ENCODE measurements at places on chromosomes 2 and 18. TPM values are rescaled to one million over a fixed set of nuclear protein-coding genes. Genes with fewer than 3 reads are reported as not detected.

PDIA6 gene
- 125 TPM for total RNA-seq

DNA sequence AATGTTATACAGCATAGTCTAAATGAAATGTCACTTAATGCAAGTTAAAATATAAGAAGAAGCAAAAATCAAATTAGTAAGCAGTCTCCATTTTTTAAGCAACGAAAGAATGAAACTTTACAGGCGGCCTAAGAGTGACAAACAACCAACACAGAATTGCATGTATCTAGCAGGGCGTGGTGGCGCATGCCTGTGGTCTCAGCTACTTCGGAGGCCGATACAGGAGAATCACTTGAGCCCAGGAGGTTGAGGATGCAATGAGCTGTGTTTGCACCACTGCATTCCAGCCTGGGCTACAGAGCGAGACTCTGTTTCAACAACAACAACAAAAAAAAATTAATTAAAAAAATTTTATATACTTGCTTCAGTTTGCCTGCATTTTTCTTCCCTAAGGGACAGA is 16.6 kb downstream of the RBMS1 start:
- DNase-seq: no peak

DNA sequence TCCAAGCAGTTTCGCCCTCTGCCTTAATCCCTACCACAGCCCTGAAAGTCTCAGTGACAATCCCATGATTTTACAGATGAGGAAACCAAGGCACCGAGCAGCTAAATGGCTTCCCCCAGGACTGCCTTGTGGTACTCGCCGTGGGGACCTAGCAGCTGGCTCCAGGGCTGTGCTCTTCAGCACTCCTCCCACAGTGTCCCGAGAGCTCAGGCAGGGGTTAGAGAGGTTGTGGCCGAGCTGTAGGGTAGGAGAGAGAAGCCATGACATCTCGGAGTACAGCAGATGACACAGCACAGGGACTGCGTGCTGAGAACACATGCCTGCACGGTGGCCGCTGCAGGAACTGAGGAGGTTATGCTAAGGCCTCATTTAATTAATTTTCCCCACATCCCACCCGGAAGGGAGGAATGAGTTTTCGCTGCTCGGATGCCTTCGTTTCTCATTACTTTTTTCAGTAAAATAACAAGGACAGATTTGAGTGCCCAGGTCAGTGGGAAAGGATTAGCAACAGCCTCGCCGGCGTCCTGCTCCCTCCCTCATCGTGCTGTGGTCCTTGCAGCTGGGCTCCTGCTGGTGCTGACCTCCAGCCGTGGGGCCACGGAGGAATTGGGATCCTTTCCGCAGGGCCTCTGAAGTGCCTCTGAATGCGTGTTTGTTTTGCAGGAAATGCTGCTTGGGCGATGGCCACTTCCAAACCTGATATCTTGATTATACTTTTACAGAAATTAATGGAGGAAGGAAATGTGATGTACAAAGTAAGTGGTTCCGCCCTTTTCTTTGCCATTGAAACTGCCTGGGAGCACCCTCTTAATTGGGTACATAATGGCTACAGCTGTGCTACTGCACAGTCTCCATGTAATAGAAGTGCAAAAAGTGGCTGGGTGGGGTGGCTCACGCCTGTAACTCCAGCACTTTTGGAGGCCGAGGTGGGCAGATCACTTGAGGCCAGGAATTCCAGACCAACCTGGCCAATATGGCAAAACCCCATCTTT is 61.2 kb downstream of the WDSUB1 start:
- no peak for DNase-seq

DNA sequence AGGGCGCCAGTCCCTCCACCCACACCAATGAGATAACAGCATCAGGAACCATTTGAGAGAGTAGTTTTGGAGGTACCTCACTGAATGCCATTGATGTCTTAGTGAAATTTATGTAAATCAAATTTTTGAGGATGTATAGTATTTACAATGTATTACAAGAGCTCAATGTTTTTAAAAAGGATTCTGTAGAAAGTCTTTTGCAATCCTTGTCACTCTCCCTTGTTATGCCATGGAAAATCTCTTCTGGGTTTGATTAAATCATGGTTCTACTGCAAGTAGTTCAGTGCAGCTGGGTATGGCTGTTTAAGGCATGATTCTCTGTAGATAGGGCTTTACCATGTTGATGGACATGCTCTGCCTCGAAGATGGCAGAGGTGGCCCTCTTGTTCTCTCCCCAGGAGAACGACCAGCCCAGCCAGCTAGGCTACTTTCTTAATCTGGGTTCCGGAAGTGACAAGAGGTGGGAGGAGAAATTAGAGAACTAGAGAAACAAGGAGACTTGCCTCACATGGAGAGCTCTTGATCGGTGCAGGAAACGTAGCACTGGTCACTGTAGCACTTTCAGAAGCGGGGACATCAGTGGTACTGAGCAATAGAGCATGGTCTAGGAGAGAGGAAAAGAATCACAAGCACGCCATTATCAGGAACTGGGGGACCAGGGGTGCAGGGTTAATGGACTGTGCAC is 202.7 kb downstream of the CLIP4 start:
- DNase-seq: no peak

GRCh38 chr18:59063912-59064311 is 75.8 kb upstream of the SEC11C start:
- no peak for DNase-seq

DNA sequence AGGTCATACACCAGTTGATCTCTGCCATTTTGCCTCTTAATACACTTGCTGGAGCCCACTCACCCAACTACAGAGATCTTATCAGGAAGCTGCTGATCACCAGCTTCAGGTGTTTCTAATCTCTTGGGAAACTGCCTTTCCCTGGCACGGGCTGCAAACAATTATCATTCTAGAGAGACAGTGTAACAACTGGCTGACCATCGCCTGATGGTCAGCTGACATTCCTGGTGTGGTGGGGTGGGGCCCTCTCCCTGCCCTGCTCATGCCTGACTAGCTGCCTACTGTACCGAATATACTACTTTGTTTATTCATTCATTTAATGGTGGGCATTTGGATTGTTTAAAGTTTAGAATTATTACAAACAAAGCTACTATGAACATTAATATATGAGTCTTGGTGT is 311.5 kb downstream of the CBLN2 start:
- DNase-seq: no peak

IDH1 gene
- total RNA-seq: 70.6 TPM

GRCh38 chr18:58148954-58149471 is 105.0 kb downstream of the NEDD4L start:
- DNase-seq: no peak

DNA sequence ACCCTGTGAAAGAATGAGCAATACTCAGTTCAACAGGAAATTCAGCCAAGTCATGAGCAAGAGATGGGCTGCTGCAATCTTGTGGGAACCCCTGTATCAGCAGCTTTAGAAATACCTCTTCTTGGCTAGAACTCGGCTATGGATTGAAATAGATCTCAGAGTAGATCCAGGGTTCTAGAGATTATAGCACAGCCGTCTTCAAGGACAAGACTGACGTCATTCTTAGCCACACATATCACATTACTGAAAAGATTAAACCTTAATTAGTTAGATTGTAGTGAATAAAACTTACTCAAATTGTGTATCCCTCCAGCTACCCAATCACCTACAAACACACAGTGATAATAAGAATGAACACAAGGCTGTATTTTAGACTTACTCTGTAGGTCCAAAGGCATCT is 776.4 kb downstream of the EPHA4 start:
- DNase-seq: no peak

GRCh38 chr2:195181059-195181705 is 475.8 kb upstream of the SLC39A10 start:
- no peak for DNase-seq

ASXL2 gene
- 9.9 TPM for total RNA-seq

GRCh38 chr2:64007924-64008323 is 11.3 kb downstream of the VPS54 start:
- DNase-seq: no peak

DNA sequence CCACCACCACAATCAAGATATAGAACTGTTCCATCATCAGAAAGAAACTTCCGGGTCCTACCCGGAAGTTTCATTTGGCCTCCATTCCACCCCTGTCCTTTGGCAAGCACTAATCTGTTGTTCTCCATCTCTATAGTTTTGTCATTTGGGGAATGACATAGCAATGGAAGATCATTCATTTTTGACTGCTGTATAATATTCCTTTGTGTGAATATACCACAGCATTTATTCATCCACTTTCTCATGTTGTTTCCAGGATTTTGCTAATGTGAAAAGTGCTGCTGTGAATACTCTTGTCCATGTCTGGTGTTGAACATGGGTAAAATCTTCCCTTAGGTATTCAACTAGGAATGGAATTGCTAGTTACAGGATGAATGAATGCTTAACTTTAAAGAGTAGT is 53.1 kb downstream of the ACOXL start:
- DNase-seq: no peak

DNA sequence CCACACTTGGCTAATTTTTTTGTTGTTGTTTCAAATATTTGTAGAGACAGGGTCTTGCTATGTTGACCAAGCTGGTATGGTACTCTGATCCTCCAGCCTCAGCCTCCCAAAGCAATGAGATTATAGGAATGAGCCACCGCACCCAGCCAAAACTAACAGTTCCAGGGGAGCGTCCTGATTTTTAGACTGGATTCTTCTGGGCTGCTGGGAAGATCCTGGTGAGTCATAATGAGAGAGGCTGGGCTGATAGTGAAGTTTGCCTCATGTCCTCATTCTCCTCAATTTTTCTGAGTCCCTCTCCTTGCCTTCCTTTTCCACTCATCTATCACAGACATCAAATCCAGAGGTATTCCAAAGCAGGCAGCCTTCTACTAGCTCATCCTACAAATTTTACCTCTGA is 81.3 kb downstream of the VSNL1 start:
- DNase-seq: no peak

- no peak for DNase-seq
Observed at GRCh38 chr18:74225193-74225840, 66.4 kb downstream of the CYB5A start.

DNAH6 gene
- total RNA-seq: 0.30 TPM

DNA sequence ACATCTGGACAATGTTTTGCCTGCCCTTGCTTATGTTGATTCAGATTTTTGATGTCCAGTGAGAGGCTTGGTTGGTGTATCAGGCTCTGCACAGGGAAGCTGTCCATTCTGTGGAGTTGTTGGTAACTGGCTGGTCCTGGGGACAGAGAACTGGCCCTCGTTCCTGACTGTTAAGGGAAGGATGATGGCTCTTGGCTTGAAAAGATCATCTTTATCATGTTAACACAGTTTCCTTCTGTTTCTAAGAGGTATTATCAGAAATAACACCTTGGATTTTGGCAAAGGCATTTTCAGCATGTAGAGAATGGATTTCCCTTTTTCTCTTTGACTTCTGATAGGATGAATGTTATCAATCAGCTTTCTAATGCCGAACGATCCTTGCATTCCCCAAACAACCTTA is 19.3 kb downstream of the STK25 start:
- DNase-seq: no peak

SH2D6 gene
- not detected for total RNA-seq

DNA sequence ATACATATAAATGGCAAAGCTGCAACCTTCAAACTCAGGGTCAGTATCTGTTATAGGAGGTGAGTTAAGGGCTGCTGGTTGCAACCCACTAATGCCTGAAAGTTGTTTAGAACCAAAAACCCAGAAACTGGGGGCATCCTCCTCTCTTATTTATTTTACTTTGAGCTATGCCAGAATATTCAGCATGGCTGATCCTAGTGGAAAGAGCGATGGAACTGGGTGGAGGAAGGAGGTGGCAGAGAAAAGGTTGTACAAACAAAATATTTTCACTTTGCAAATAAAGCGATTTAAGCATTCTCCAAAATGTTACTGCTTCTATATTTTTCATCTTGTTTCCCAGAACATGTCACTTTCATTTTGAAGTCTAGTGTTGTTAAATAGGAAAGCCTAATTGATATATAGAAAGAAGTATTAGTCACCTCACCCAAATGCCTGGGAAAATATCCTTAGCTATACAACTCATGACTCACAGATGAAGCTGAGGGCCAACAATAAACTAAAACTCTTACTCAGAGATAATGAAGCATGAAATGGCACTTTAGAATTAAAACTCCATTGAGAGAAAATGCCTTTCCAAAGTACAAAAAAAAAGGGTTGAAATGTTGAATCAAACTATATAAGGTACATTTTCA is 251.4 kb upstream of the UBE2E3 start:
- DNase-seq: no peak

DNA sequence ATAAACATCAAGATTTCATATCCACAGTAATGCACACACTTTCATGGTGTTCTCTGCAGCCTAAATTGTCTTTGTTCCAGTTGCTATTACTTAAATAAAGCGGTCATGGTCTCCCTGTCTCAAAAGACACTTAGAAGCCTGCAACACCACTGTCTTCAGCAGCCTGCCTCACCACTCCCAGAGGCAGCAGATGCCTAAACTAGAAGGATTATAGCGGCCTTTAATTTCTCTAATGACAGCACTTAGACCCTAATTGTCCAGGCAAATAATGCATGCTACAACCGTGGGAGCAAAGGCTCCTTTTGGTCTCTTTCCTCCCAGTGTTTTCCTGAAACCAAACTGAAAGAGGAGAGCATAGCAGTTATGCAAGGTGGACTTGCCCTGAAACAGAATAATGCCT is 248.8 kb upstream of the SLC39A10 start:
- DNase-seq: no peak

DNA sequence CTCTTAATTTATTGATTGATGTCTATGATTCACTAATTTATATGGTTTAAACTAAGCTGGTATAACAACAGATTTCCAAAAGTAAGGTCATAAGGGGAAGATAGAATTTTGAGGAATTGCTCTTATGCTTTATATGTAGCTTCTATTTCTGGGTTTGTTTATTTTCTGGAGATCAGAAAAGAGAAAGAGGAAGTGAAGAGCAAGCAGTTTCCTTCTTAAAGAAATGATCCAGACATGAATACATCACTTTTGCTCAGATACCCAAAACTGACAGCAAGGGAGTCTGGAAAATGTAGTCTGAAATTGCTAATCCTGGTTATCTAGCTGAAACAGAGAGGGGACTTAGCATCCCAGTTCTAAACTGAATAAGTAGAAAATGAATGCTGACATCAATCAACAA is 912.5 kb upstream of the CRIM1 start:
- no peak for DNase-seq

- peak; percentile 30 for DNase-seq
Observed at GRCh38 chr2:157087373-157088002, 170.0 kb upstream of the GALNT5 start.

SOX11 gene
- total RNA-seq: 6.6 TPM

DNA sequence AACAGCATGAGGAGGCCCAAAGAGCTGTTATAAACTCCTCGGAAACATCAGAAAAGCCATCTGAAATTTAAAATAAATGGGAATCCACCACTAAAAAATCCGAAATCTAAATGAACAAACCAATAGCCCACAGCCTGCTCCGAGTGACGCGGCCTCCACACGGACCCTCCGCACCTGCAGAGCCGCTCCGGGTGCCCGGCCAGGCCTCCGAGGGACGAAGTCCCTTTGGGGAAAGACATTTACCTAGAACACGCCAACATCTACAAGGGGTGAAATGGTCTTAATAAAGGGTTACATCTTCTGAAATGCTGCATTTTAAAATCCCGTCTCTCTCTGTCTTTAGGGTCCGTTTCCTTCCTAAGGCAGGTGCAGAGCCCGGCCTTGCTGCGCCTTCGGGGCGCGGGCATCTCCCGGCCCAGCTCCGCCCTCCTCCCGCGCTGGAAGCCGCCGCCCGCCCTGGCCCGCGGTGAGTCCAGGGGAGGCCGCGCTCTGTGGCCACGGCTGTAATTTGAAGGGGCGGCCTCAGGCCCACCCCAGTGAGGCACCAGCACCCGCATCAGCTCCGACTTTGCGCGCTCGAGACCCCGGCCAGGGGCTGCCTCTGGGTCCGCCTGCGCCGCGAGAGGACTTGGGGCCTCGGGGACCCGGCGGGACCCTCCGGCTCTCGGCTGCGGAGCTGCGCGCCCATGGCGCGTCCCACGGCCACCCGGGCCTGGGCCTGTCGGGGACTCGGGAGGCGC is 42.3 kb upstream of the CTDP1 start:
- no peak for DNase-seq
